Endothelial cell of umbilical vein (primary cell): ENCODE measurements at places on chromosomes 7 and 10. TPM values are rescaled to one million over a fixed set of nuclear protein-coding genes. Genes with fewer than 3 reads are reported as not detected.

- H3K4me3 ChIP-seq = no peak overlapping the region
- H3K27ac ChIP-seq = no peak overlapping the region
- peaks cover 16% of the 10 kb centered on the region for H3K27me3 ChIP-seq
- H3K4me1 ChIP-seq = no peaks in the 10 kb centered on the region
- H3K36me3 ChIP-seq = no peaks in the 10 kb centered on the region
Measured at GRCh38 chr7:98613601-98614425, 3.3 kb upstream of the NPTX2 start.

OR6V1 gene
- total RNA-seq = not detected in 2 replicates

HECW1 gene
- not detected in 2 replicates for total RNA-seq

GRCh38 chr7:137996386-137996851 is 5.5 kb downstream of the CREB3L2 start:
- peaks cover 67% of the 10 kb centered on the region for H3K4me1 ChIP-seq
- peak overlapping the region; percentile 56 for H3K27ac ChIP-seq
- no peaks in the 10 kb centered on the region for H3K27me3 ChIP-seq
- H3K4me3 ChIP-seq = no peak overlapping the region
- DNase-seq = peak; percentile 93

- H3K36me3 ChIP-seq = no peaks in the 10 kb centered on the region
- no peaks in the 10 kb centered on the region for H3K4me1 ChIP-seq
- no peak overlapping the region for H3K27ac ChIP-seq
- no peaks in the 10 kb centered on the region for H3K27me3 ChIP-seq
- peak; percentile 47 for DNase-seq
- no peak overlapping the region for H3K4me3 ChIP-seq
Measured at GRCh38 chr10:29243750-29244149, 45.1 kb upstream of the LYZL1 start.

NUTM2B gene
- total RNA-seq = 0.14 and 0.86 TPM in 2 replicates

DNA sequence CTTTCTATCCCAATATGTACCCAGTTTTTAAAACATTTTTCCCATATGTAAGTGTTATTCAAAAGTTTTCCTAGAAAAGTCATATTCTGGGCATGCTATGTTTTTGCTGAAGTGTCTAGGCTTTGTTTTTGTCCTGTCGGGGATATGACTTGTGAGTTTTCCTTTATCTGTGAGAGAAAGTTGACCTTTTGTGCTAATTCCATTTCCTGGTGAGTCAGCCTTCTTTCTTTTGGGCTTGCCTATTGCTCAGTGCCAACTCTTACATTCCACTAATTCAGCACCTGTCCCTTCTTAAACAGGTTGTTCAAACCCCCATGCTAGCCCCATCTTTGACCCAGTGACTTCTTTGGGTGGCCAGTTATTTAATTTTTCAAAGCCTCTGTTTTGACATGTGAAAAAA is 146.2 kb downstream of the AHR start:
- H3K27me3 ChIP-seq = no peaks in the 10 kb centered on the region
- no peak overlapping the region for H3K4me3 ChIP-seq
- no peaks in the 10 kb centered on the region for H3K36me3 ChIP-seq
- DNase-seq = peak; percentile 94
